Myocyte (in vitro differentiated cells): ENCODE measurements at places on chromosomes 12 and 14. TPM values are rescaled to one million over a fixed set of nuclear protein-coding genes. Genes with fewer than 3 reads are reported as not detected.

GRCh38 chr12:81759190-81760051, at the start of gene PPFIA2:
TSS of gene PPFIA2 (minus strand) at chr12:81759350.
- peak; percentile 8 for DNase-seq

DNA sequence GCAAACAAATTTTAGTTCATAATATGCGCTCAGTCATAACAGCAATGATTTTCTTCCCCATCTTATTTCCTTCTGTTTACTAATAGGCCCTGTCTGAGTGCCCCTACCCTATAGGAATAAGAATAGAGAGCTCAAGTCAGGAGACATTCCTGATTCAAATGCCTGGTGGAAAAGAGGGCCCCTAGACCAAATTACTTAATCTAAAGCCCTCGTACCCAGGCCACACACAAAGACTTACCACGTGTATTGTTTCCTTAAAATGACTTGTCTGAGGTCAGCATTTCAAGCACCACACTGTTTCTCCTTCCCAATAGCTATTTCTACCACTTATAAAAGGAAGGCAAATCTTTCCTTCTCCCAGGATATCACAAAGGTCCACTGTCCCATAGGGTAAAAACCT, 314.9 kb upstream of the TMTC1 start:
- no peak for DNase-seq

- DNase-seq = no peak
Observed at GRCh38 chr14:68392393-68393141, 400.3 kb downstream of the ZFP36L1 start.

ANKRD33 gene
- not detected in 2 replicates for total RNA-seq

SLC5A8 gene
- total RNA-seq = not detected in 2 replicates

SMCO2 gene
- not detected in 2 replicates for total RNA-seq

DNA sequence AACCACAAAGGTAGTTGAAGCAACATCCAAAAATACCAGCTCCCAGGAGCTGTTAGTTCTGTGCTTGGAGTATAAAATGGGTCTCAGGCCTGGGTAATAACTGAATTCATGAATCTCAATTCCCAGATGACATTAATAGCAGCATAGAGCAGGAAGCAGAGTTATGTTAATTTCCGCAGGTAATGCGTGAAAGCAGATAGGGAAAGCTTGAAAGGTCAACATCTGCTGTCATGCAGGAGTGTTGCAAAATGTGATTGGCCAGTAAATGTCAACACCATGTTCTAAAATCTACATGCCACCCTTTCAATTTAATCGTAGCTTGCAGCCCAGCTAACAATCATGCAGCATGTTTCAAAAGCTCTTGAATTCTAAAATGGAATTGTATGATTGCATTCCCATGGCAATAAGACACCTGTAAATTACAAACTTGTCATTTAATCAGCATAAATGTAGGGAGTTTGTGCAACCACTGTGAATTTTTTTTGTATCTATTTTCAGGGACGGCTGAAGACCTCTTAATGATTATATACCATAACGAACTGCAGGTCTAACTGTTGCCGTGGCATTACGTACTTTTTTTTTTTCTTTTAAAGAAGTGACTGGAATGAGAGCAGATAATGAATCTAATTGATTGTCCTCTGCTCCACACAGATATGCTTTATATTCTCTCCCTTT, 635.8 kb upstream of the FOXG1 start:
- no peak for DNase-seq

DNA sequence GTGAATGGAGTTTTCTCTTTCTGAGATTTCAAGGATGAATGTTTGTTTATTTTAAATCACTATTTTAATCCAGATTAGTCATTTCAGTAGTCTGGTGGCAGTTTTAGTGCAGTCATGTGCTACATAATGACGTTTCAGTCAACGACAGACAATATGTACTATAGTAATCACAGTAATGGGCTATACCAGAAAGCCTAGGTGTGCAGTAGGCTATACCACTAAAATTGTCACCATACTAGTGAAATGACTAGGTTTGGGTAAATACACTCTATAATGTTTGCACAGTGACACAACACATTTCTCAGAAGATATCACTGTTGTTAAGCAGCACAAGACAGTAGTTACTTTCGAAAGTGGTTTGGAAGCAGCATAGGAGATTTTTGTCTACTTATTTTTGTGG, 203.1 kb downstream of the ETNK1 start:
- no peak for DNase-seq

BHLHE41 gene
- 5.9 and 6.3 TPM in 2 replicates for total RNA-seq

- DNase-seq = no peak
Observed at GRCh38 chr12:61915420-61915819, 344.8 kb upstream of the USP15 start.

HOXC10 gene
- 3.7 and 4.0 TPM in 2 replicates for total RNA-seq

DNA sequence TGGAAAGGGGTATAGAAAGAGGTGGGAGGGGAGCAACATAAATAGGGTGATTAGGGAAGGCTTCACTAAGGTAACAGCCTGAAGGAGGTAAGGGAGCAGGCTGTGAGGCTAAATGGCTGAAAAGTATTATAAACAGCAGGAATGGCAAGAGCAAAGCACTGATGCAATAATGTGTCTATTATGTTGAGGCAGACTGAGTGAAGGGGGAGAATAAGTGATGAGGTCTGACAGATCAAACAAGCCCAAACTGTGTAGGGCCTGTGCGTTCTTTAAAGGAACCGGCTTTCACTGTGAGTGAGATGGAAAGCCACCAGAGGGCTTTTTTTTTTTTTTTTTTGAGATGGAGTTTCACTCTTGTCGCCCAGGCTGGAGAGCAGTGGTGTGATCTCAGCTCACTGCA, 6.7 kb upstream of the VCPKMT start:
- DNase-seq = no peak

DNA sequence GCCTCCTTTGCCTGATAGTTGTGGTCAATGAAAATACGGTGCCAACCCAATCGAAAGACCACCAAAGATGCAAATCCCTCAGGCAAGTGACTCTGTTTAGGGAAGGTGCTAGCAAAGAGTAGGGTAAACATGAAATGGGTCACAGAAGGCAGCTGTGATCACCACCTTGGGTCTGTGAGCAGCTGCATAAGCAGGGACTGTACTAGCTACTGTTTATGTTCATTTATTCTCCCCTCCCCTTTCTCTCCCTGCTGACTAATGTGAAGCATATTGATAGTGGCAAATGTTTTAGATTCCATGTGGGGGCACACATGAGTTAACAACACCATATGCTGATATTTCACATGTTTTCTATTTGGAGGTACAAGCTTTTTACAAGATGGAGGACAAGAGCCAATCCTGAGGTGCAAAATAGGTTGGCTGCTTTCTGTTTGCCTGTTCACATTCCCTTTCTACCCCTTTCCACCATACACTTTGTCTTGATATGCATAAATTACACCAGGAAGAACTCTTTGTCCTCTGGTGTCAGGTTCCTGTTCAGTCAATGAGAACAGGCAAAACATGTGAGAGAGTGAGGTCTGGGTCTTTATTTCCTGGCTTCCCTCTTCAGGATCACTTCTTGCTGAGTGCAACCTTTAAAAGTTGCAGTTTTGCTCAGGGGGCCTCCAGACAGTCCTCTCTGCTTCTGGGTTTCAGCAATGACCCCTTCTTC, 71.1 kb downstream of the AVPR1A start:
- peak; percentile 22 for DNase-seq

- DNase-seq = peak; percentile 98
Observed at GRCh38 chr14:55107766-55108554, 21.1 kb upstream of the LGALS3 start.

GRCh38 chr14:51719955-51720354, 68.2 kb downstream of the FRMD6 start:
- no peak for DNase-seq

CCDC198 gene
- total RNA-seq = not detected in 2 replicates

DNA sequence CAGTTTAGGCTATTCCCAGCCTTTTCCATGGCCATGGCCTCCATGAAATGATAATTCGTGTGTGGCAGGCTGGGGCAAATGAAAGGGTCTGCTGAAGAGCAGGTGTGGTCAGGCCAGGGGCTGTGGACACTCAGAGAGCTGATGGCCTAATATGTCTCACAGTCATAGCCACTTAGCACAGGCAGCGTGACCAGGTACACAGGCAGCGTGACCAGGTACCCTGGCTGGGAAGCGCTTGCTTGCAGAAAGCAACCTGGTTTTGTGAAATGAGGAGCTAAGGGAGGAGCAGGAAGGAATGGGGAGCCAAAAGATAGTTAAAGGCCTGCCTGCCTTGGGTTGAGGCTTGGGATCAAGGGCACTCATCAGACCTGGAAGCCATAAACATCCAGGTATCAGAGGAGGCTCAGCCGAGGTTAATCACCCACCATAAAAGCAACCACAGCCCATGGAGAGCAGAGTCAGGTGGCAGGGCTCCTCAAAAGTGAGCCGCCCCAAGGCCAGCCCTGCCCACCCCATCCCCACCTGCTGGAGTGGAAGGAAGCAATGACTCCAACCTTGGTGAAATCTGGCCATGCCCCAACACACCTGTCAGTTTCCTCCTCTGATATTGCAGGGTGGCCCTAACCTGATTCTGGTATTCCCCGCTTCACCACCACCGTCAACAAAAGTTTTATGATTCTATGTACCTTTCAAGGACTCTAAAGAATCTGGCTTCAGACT, 8.0 kb upstream of the KRT8 start:
- no peak for DNase-seq
